Activated naive CD8-positive, alpha-beta T cell treated with anti-CD3 and anti-CD28 coated beads for 36 hours (primary cell): ENCODE measurements at places on chromosomes 6 and 20. TPM values are rescaled to one million over a fixed set of nuclear protein-coding genes. Genes with fewer than 3 reads are reported as not detected.

- H3K4me1 ChIP-seq = peaks cover 56% of the 10 kb centered on the region
- H3K4me3 ChIP-seq = no peak overlapping the region
- peaks cover 21% of the 10 kb centered on the region for H3K36me3 ChIP-seq
- H3K27me3 ChIP-seq = no peaks in the 10 kb centered on the region
- DNase-seq = no peak
Observed at GRCh38 chr20:32518593-32519380, 66.3 kb downstream of the NOL4L start.

DNA sequence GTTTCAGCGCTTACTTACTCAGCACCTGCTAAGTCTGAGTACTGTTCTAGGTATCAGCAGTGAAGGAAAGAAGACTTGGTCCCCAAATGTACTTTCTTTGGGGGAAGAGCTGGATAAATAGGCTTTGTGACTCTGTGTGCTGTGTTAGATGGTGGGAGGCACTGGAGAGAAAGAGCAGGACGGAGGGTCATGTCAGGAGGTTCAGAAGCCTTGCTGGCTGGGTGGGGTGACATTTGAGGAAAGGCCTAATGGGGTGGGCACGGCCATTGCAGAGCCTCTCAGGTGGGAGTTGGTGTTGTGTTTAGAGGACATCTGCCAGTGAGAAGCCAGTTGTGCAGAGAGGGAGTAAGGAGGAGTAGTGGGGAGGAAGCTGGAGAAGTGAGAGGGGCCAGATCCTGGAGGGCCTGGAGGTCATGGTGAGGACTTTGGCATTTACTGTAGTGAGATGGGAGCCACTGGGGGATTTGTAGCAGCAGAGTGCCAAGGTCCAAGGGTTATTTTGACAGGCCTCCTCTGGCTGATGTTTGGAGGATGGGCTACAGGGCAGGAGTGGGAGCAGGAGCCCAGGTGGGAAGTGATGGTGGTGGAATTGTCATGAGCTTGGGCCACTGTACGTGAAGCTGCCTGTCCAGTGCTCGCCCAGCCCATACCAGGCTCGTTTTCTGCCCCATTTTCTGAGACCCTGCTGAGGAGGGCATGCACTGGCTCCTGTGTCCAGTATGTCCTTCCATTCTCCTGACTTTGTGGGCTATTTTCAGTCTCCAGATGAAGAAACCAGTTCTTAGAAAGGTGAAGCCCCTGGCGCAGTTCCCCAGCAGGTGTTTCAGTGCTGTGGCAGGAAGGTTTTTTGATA lies 886 bp downstream of the SDCBP2 start:
- no peak for DNase-seq
- H3K27me3 ChIP-seq = no peaks in the 10 kb centered on the region
- peak overlapping the region; percentile 23 for H3K27ac ChIP-seq
- no peak overlapping the region for H3K4me3 ChIP-seq

- H3K36me3 ChIP-seq = peaks cover 68% of the 10 kb centered on the region
- DNase-seq = no peak
- no peaks in the 10 kb centered on the region for H3K27me3 ChIP-seq
- no peak overlapping the region for H3K27ac ChIP-seq
- peaks cover 64% of the 10 kb centered on the region for H3K4me1 ChIP-seq
- H3K4me3 ChIP-seq = no peak overlapping the region
Observed at GRCh38 chr20:24983896-24984295, 8.7 kb downstream of the APMAP start.

- DNase-seq = no peak
- H3K36me3 ChIP-seq = no peaks in the 10 kb centered on the region
- H3K4me3 ChIP-seq = no peak overlapping the region
- no peaks in the 10 kb centered on the region for H3K4me1 ChIP-seq
- no peaks in the 10 kb centered on the region for H3K27me3 ChIP-seq
Observed at GRCh38 chr6:10297832-10298231, 117.0 kb downstream of the TFAP2A start.

DNA sequence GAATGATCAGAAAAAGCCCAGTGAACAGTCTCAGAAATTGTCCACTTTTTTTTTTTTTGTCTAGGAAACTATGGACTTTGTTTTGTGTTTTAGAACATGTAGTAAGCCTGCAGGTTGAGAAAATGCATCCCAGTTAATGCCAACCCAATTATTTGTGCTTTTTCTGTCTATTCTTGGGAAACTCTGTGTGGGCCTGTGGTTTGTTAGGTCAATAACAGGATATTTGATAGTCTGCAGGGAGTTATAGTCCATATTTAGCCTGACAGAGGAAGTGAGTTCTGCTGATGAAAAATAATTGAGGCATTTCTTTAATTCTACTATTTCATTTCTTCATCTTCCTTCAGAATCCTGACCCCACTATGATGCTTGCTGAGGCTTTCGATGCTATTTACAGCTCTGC lies 154.0 kb upstream of the LAMP5 start:
- H3K27ac ChIP-seq = no peak overlapping the region
- no peaks in the 10 kb centered on the region for H3K4me1 ChIP-seq
- H3K27me3 ChIP-seq = no peaks in the 10 kb centered on the region

- no peaks in the 10 kb centered on the region for H3K27me3 ChIP-seq
- H3K4me3 ChIP-seq = no peak overlapping the region
- H3K4me1 ChIP-seq = peaks cover 4% of the 10 kb centered on the region
- DNase-seq = peak; percentile 67
Observed at GRCh38 chr20:25294459-25295385, 46.8 kb downstream of the PYGB start.

GRCh38 chr6:85580878-85581267 lies 12.8 kb downstream of the SNX14 start:
- no peaks in the 10 kb centered on the region for H3K27me3 ChIP-seq
- DNase-seq = no peak
- no peak overlapping the region for H3K27ac ChIP-seq
- H3K4me3 ChIP-seq = no peak overlapping the region
- H3K36me3 ChIP-seq = peaks cover 53% of the 10 kb centered on the region

GRCh38 chr20:41098703-41099250 lies 38.6 kb upstream of the PLCG1 start:
- H3K4me1 ChIP-seq = peaks cover 6% of the 10 kb centered on the region
- DNase-seq = no peak
- H3K36me3 ChIP-seq = peaks cover 23% of the 10 kb centered on the region
- no peak overlapping the region for H3K4me3 ChIP-seq

- no peaks in the 10 kb centered on the region for H3K27me3 ChIP-seq
- peaks cover 5% of the 10 kb centered on the region for H3K36me3 ChIP-seq
- no peak overlapping the region for H3K27ac ChIP-seq
- H3K4me3 ChIP-seq = no peak overlapping the region
- H3K4me1 ChIP-seq = peaks cover 15% of the 10 kb centered on the region
Observed at GRCh38 chr6:169527306-169527705, 174.5 kb downstream of the WDR27 start.

DNA sequence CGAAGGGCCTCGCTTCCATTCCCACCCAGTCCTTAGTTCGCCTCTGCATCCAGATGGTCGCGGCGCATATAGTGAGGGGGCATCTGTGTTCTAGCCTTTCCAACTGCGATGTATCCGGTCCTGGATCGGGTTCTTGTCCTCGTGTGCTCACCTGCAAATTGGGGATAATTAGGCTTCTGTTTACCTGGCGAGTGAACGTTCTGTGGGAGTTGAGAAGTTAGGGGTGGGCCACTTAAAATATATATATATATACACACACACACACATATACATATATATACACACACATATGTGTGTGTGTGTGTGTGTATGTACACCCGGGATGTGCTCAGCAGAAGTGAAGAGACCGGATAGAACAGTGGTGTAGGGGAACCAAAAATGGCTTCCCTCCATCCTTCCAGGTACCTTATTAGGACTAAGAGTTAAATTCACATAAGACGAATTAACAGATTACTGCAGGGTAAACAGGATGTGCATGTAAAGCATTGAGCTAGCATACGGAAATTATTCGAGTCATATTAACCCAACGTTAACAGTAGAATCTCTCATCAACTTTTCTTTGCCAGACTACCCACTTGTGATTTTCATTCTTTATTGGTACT lies 537 bp downstream of the CSTF1 start:
- H3K27me3 ChIP-seq = no peaks in the 10 kb centered on the region
- peaks cover 25% of the 10 kb centered on the region for H3K4me1 ChIP-seq
- DNase-seq = no peak
- H3K4me3 ChIP-seq = no peak overlapping the region
- peaks cover 42% of the 10 kb centered on the region for H3K36me3 ChIP-seq

DNA sequence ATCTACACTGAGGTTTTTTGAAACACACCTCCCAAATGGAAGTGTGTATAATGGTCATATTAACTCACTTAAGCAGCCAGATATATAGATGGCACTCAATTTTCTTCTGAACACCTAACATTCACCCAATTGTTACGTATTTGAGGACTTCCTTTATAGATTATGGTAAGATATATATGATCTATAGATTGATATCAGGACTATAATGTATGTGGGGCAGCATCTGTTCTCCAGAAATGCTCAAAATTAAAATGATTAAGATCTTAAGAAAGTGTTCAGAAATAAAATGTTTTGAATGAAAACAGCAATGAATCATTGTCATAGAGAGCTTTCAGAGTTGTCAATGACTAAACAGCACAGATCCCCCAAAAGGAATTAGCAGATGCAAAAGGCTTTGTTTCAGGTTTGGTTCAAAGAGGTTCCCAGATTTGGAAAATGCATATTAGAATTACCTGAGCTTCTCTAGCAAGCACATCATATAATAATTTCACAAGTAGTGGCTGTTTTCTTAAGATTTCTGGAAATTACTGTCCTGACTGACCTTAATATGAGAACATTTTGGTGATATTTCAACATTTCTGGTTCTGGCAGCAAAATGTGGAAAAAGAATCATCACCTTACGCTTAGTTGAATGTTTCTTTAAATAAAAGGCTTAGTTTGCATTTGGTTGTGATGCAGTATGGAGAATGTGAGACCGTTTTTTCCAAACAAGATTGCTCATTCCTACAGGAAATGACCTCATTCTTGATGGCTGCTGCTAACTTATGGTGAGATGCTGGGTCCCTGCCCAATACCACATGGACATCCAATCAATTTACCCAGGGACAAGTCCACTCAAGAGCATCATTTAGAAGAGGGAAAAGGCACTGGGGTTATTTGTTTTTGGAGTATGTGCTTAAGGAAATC lies 31.5 kb downstream of the TRAF3IP2 start:
- H3K27ac ChIP-seq = peak overlapping the region; percentile 71
- H3K4me1 ChIP-seq = peaks cover 27% of the 10 kb centered on the region
- peaks cover 59% of the 10 kb centered on the region for H3K36me3 ChIP-seq

GRCh38 chr20:13639150-13639497 lies 392 bp upstream of the TASP1 start:
- H3K4me1 ChIP-seq = peaks cover 23% of the 10 kb centered on the region
- peak overlapping the region; percentile 97 for H3K4me3 ChIP-seq
- no peak for DNase-seq
- H3K27me3 ChIP-seq = no peaks in the 10 kb centered on the region
- H3K27ac ChIP-seq = peak overlapping the region; percentile 89

DNA sequence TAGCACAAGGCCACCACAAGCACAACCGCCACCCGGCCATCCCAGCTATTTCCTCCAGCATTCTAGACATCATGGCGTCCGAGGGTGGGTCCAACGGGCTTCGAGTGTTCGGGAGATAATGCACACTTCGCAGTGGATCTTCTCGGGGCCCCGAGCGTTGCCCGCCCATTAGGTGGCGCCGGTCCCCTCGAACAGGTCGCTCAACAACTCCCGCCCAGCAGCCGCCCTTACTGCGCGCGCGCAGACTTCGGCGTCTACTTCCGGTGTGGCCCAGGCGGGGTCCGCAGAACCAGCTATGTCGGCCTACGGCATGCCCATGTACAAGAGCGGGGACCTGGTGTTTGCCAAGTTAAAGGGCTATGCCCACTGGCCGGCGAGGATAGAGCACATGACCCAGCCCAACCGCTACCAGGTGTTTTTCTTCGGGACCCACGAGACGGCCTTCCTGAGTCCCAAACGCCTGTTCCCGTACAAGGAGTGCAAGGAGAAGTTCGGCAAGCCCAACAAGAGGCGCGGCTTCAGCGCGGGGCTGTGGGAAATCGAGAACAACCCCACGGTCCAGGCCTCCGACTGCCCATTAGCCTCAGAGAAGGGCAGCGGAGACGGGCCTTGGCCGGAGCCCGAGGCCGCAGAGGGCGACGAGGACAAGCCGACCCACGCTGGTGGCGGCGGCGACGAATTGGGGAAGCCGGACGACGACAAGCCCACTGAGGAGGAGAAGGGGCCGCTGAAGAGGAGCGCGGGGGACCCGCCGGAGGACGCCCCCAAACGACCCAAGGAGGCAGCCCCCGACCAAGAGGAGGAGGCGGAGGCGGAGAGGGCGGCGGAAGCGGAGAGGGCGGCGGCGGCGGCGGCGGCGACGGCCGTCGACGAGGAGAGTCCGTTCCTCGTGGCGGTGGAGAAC lies at the start of gene HDGFL1:
TSS of gene HDGFL1 (plus strand) at position 286 of the 904 bp plus-strand sequence. CDS start at position 296, 10 bp downstream.
- DNase-seq = no peak
- no peak within 1 kb of the TSS for H3K27ac ChIP-seq
- H3K27me3 ChIP-seq = no peaks in the 10 kb centered on the region
- H3K36me3 ChIP-seq = no peaks in the 10 kb centered on the region
- no peaks in the 10 kb centered on the region for H3K4me1 ChIP-seq
- H3K4me3 ChIP-seq = no peak within 1 kb of the TSS

DNA sequence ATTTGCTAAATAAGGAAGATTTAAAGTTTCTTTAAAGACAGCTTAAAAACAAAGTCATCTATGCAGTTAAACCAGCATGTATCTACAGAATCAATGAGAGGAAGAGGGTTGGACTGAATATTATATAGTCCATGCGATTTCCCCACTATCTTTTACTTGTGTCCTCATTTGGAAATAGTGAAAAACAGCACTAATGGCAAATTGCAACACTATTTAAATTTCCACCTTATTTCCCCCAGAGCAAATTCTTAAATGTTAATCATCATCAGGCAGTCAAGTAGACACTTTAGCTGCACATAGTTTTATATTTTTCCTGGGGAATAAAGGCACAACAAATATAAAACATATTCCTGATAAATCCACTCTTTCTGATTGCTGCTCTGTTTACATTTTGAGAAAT lies 114.6 kb downstream of the LCA5 start:
- no peak for DNase-seq
- no peak overlapping the region for H3K4me3 ChIP-seq
- no peak overlapping the region for H3K27ac ChIP-seq
- H3K4me1 ChIP-seq = no peaks in the 10 kb centered on the region
- peaks cover 11% of the 10 kb centered on the region for H3K27me3 ChIP-seq
- no peaks in the 10 kb centered on the region for H3K36me3 ChIP-seq

- H3K4me1 ChIP-seq = no peaks in the 10 kb centered on the region
- peaks cover 2% of the 10 kb centered on the region for H3K36me3 ChIP-seq
- DNase-seq = no peak
- no peaks in the 10 kb centered on the region for H3K27me3 ChIP-seq
Observed at GRCh38 chr6:99467509-99468106, 42.5 kb upstream of the PNISR start.

Gene DHX35
- 17.0 TPM for total RNA-seq

Gene TTBK1
- 0.14 TPM for total RNA-seq

Gene PDE7B
- total RNA-seq = 0.50 TPM

Gene TRIM10
- not detected for total RNA-seq

Gene SLC25A27
- 1.5 TPM for total RNA-seq

Gene ARMH2
- not detected for total RNA-seq

Gene SIRPD
- 0.28 TPM for total RNA-seq

Gene DPPA5
- not detected for total RNA-seq
